ENCODE measurements at places on chromosomes 2 and 18. TPM values are rescaled to one million over a fixed set of nuclear protein-coding genes. Genes with fewer than 3 reads are reported as not detected.

IL1F10 gene
- not detected for total RNA-seq

DNA sequence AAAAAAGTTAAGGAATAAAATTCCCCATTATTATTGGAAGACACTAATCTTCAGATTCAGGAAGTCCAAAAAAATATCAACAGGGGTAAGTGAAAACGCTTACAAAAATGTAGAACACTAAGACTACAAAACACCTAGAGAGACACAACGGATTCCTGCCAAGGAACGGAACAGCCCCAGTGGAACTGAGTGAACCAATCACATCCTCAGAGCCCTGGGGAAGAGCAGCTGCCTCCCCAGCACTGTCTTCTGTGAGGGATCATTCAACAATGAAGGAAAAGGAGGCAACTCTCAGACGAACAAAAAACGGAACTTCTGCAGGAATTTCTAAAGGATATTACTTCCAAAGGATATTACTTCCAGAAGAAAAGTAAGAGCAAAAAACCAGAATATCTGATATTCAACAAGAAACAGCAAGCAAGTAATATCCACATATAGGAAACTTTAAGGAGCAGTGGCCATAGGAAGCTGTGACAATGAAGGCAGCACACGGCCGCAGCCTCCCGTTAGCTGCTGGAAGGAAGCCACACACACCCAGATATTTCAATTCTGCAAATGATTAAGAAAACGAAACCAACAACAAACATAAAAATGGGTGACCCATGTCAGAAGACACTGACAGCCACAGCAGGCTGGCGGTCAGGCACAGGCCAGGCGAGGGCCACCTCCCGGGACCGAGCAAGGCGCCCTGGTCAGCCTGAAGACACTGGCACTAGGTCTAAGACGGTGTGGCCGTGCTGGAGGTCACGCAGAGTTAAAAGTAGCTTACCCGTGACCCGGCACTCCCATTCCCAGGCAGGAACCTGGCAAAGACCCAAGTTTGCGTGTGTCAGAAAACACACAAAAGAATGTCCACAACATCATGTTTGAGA is 81.8 kb downstream of the HDAC4 start:
- DNase-seq, result no peak

DNA sequence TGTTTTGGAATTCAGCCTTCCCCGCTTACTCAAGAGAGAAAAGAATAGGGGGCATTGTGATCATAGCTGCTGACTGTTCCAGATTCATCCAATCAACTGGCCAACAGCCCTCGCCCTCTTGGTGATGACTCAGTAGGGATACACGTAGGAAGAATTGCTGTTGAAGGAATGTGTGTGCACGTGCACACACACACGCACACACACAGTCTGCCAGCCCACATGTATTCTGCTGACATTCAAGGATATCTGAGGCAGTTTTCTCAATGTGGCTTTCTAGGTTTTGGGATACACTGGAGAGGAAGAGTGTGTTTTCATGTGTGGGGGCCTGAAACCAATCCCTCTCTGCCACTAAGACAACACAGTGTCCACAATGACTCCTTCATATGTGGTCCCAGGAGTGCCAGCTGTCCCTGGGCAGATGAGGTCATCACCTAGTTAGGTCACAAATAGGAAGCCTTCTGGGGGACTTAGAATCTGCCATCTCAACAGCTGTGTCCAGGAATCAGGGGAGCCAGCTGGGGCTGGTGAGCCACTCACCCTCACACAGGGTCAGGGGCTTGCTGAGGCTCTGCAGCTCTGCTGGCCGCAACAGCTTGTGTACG is 352.6 kb downstream of the SS18 start:
- peak; percentile 98 for DNase-seq

DNA sequence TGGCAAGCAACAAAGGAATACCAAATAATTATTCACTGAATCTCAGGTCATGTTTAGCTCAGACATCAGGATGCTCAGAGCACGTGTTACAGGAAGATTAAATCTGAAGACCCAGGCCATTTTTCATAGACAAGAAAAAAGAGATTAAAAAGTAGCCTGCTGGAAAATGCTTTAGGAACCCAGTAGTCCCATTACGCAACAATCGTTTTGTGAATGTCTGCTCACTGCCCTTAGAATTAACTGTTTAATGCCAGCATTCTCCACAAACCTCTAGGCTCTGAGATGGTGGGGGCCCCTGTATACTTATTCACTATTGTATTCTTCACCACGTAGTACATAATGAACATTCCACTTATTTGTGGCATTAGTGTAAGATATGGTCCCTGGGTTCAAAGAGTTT is 154.6 kb upstream of the NYAP2 start:
- no peak for DNase-seq

DNA sequence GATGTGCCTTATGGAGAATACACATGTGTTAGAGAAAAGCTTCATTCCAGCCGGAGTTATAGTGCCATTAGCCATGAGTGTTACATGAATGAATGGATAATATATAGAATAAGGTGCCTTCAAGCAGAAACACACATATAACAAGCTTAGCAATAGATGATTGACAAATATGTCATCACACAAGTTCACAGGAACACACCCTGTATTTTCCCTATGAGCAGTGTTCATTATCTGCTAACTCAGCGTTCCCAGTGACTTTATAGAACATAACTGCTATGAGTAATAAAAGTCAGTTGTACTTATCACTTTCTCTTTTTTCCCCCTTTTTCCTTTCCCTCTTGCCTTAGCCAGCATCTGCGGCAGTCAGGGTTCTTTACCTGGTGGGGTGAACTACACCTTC is 65.1 kb downstream of the TIMM21 start:
- no peak for DNase-seq

HOXD13 gene
- total RNA-seq, result not detected

TACR1 gene
- not detected for total RNA-seq

ADRA2B gene
- not detected for total RNA-seq

GKN1 gene
- not detected for total RNA-seq

NPHP1 gene
- 3.3 TPM for total RNA-seq

DNA sequence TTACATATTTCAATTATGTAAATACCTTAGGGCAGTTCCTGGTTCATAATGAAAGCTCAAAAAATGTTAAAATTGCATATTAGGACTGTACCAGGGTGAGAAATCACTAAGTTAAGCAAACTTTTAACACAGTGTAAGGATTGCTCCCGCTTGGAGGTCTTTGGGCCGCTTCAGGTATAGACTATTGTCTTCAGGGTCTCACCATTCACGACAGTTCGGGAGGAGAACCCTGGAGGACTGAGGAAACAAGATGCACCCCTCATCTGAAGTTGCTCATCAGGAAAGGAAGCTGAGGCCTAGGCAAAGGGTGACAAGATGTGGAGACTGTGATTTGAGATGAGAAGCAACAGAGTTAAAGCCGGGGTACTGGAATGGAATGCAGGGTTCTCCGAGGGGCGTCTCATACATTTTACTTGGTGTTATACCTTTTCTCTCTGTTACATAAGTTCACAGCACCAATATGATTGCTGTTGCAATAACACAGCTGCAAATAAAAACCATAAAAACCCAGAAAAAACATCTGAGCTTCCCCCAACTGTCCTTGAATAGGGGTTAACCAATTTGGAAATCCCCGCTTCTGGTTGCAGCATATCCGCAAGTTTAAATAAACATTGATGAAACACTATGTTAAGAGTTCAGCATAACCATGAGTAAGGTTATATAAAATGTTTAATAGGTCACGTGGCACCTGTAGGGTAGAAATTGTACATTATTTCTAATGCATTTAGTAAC is 40.1 kb downstream of the FBXO48 start:
- DNase-seq, result no peak

MAP3K20 gene
- 41.2 TPM for total RNA-seq

- DNase-seq, result no peak
Observed at GRCh38 chr2:26255759-26256384, 11.1 kb downstream of the HADHB start.

HADHA gene
- 139 TPM for total RNA-seq

PJVK gene
- 2.4 TPM for total RNA-seq

DNA sequence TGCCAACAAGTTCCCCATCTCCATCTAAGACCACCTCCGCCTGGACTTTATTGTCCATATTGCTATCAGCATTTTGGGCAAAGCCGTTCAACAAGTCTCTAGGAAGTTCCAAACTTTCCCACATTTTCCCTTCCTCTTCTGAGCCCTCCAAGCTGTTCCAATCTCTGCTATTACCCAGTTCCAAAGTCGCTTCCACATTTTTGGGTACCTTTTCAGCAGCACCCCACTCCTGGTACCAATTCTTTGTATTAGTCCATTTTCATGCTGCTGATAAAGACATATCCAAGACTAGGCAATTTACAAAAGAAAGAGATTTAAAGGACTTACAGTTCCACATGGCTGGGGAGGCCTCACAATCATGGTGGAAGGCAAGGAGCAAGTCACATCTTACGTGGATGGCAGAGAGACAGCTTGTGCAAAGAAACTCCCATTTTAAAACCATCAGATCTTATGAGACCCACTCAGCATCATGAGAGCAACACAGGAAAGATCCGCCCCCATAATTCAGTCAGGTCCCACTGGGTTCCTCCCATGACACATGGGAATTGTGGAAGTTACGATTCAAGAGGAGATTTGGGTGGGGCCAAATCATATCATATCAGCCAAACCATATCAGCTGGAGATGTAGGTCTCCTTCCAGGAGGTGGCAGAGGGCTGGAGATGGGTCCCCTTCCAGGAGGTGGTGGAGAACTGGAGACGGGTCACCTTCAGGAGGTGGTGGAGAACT is 19.8 kb upstream of the TXNDC2 start:
- DNase-seq, result no peak

DNA sequence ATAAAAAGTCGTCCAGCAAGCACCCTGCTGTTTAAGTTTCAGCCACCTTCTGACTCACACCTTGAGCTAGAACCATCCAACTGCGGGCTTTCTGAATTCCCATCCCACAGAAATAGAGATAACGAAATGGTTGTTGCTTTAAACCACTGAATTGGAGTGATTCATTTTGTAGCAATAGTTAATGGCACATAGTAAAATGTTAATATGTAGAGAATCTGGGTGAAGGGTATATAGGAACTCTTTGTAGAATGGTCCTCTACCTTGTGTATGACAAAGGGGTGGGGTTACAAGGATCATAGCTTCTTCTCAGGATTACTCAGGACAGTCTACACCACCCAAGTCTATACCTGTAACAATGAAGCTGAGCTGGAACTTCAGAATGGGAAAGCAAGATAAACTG is 2.4 kb upstream of the MAPRE3 start:
- peak; percentile 80 for DNase-seq

GRCh38 chr2:229273723-229274338 is 2.7 kb upstream of the PID1 start:
- DNase-seq, result peak; percentile 74

STARD6 gene
- not detected for total RNA-seq

INHBB gene
- 7.1 TPM for total RNA-seq

- no peak for DNase-seq
Observed at GRCh38 chr2:196406-196805, 67.4 kb downstream of the SH3YL1 start.

UGT1A4 gene
- not detected for total RNA-seq

DNA sequence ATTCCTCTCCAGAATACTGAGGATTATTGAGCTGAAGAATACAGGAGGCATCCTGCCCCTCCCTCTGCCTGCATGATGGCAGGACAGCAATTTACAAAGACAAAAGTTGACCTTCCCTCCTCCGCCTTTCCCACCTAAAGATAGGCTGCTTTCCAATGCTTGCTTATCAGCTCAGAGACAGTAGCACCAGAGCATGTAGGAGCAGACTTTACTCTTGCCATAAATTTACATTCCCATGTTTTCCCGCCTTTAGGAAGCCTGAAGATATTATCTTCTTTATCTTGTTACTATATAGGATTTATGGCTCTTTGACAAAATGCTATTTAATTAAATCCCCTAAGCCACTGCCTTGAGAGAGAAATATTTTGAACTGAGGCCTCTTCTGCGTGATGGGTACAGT is 135.6 kb upstream of the HNMT start:
- DNase-seq, result no peak

GRCh38 chr2:88693911-88694414 is 2.5 kb downstream of the RPIA start:
- DNase-seq, result no peak

ABCG8 gene
- total RNA-seq, result not detected

DNA sequence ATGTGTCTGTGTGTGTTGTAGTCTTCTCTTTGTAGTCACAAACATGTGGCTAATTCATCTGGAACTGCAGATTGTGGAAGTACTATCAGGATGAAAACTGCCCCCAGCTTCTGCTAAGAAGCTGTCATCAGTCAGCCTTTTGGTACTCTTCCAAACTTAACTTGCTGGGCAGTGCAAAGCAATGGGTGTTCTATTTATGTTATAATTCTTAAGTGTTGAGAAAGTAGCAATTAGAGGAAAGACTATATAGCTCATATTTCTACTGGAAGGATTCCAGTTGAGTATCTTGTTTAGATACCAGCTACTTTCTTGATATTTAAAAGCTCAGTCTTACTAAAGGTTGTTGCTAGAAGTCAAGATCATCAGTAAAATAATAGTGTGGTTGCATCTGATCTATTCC is 52.1 kb downstream of the SLC38A11 start:
- DNase-seq, result peak; percentile 82

DNA sequence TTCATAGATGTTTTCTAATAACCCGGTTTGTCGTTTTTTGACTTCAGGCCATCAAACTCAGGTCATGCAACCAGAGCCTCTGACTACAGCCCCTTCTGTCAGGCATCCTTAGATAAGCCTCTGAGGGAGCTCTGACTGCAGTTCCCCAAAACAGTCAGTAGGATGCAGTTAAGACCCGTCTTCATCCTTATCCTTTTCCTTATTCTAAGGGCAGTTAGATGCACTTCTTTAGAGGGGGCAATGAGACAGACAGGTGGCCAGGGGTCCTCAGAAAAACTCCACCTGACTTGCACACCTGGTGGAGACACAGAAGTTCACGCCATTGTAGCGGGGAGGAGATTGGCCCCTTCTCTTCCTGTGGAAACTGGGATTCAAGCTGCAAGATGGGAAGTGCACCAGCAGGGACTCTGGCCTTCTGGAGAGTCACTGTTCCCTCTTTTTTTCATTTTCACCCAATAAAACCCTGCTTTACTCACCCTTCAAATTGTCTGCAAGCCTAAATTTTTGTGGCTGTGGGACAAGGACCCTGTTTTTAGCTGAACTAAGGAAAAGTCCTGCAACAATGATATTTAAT is 104.8 kb upstream of the TFPI start:
- DNase-seq, result peak; percentile 10

DNA sequence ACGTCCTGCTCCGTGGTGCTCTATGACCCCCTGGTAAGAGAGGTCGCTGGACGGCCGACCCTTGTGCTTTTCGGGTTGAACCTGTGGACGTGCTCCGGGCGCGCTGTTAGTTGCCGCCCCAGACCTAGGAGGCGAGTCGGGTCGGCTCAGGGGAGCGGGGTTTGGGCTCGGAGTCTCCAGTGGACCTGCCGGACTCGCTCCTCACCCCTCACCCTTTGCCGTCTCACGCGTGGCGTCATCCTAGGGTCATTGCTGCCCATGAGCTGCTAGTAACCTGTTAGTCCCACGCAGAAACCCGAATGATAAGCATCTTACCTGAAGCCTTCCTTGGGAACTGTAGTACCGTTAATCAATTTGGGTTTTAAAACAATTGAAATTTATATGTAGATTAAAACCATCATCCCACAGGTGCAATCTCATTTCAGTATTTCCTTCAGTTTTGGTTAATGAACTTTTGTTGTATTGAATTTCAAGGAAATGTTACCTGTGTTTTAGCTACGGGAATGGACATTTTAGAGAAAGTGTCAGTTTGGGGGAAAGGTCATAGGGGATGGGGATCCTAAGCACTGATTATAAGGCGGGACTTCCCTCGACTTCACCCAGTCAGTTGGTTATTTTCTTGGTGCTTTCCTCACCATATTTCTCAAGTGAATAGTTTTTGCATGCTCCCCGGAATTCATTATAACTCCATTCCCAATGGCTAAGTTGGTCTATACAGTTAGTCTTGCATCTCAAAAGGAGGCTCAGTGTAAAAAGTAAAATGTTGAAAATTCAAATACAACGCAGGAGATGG is 536 bp downstream of the ELP2 start:
- no peak for DNase-seq

CDH19 gene
- not detected for total RNA-seq

Measured in astrocyte (in vitro differentiated cells and primary cell).